GM04504 (cell line): ENCODE measurements at places on chromosomes 1 and 21.

GRCh38 chr1:235657269-235657668 is 7.7 kb upstream of the GNG4 start:
- no peak for DNase-seq

DNA sequence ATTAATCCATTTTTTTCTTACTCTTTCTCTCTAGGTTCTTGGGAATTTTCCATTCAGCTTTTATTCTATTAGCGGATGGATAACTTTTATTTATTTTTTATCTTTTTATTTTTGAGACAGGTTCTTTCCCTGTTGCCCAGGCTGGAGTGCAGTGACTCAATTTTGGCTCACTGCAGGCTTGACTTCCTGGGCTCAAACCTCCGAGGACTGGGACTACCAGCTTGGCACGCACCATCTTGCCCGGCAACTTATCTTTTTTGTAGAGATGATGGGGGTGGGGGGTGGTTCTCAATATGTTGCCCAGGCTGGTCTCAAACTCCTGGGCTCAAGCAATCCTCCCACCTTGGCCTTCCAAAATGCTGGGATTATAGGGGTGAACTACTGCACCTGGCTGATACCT is 36.1 kb upstream of the CHIT1 start:
- no peak for DNase-seq

- DNase-seq, result no peak
Measured at GRCh38 chr1:110070671-110071242, at the start of gene ALX3. ALX3 (minus strand) TSS chr1:110070672; CDS start chr1:110070612, 60 bp downstream.

DNA sequence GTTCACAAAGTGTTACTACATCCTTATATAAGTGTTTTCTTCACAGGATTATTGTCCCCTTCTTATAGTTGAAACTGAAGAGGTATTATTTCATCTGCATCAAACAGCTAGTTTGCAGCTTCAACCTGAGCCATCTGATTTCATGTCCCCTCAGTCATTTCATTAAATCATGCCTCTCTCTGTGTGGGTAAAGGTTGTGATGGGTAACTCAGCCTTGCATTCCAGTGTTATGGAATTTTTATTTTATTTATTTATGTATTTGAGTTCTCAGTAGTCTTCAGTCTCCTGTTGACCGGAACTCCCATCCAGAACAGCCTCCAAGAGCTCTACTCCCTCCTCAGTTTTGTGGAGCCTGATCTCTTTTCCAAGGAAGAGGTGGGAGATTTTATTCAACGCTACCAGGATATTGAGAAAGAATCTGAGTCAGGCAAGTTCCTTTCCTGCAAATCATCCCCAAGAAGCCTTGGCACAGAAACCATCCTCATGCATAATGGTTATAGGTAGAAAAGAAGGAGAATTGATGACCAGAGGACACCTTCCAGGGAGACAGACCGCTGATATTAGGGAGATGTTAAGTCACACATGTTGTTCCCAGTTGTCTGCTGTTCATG is 21.8 kb downstream of the CHD1L start:
- DNase-seq, result no peak

DNA sequence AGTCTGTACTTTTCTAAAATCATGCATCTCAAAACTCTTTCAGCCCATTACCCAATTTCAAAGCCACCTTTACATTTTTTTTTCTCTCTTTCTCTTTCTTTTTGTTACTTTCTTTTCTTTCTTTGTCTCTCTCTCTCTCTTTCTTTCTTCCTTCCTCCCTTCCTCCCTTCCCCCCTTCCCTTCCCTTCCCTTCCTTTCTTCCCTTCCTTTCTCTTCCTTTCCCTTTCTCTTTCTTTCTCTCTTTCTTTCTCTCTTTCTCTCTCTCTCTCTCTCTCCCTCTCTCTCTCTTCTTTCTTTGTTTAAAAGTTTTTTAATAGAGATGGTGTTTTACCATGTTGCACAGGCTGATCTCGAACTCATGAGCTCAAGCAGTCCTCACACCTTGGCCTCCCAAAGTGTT is 11.5 kb downstream of the ZMYM4 start:
- no peak for DNase-seq

DNA sequence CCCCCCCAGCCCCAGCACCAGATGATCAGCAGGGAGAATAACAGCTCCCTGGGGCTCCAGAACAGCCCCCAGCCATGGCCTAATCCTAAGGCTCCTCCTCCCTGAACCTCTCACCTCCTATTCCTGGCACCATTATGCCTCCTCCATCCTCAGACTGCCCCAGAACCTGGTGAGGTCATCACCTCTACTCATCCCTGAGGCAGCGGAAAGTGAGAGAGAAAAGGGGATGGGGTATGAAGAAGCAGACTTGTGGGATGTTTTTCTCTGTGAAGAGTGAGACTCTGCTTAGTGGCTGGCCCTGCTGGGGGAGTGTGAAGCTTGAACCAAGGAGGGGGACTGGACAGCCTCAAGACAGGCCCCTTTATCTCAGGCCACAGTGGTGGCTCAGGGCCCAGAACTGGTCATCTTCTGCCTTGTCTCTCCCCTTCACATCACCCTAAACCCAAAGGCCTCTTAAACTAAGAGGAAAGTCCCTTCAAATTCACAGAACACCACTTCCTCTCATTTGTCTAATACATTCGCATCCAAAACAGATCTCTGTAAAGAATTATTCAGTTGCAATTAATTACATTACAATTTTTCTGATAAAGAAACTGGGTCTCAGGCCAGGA is 2.2 kb upstream of the PPM1J start:
- DNase-seq, result no peak

DNA sequence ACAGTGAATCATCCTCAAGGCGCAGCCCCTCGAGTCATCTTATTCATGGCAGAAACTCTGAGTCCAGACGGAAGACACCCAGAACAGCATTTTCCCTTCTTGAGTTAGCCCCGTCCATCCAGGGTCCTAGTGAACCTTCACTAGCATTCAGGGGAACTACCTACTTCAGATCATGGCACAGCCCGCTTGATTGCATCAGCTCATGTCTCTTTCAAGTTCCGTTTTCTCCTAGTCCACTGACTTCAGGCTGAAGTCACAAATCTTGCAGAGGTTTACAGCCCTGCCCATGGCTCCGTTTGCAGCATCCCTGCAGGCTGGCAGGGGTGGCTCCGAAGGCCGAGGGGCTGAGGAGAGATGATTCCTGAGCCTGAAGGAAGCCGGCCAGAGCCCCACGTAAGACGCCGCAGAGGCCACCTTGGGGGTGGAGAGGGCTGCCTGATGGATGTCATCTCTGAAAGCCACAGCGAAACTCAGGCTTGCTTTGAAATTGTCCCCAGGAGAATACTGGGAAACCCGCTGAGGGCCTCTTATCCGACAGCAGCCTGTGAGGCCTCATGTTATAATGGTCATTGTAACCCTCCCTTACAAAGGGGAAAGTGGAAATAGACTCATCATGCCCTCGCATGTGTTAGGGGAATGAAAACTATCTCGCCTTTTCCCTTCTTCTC is 310.2 kb upstream of the AJAP1 start:
- no peak for DNase-seq

- peak; percentile 61 for DNase-seq
Measured at GRCh38 chr1:224635356-224635755, 19.2 kb downstream of the CNIH3 start.

DNA sequence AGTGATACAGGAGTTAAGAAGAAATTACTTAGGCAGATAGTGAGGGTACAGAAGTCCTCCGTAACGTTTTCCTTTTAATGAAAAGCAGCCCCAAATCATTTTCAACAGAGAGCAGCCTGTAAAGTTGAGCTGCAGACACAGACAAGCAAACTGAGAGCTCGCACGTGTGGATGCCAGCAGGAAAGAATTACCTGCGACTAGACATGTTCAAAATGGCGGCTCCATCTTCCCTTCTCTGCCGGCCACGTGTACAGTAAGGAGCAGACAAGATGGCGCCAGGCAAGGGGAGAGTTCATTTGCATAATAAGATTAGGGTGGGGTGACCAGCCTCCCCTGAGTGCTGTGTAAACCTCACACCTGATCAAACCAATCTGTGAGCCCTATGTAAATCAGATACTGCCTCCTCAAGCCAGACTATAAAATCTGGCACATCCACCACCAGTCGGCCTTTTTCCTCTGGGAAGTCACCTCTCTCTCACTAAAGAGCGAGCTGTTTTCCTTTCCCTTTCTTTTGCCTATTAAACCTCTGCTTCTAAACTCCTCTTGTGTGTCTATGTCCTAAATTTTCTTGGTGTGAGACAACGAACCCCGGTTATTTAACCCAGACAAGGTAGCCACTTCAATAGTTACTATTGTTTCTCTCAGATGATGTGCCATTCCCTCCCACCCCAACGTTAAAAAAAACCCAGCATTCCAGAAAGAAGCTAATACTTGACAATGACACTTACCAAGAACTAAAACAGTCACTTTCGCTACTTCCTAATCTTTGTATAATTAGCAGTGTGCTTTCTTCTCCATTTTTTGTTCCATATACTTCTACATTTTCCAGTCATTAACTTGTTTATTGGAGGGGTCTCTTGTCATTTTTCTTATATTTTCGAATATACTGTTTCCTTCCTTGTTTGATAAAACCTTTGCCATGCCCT is 27.4 kb downstream of the DUSP10 start:
- DNase-seq, result no peak

DNA sequence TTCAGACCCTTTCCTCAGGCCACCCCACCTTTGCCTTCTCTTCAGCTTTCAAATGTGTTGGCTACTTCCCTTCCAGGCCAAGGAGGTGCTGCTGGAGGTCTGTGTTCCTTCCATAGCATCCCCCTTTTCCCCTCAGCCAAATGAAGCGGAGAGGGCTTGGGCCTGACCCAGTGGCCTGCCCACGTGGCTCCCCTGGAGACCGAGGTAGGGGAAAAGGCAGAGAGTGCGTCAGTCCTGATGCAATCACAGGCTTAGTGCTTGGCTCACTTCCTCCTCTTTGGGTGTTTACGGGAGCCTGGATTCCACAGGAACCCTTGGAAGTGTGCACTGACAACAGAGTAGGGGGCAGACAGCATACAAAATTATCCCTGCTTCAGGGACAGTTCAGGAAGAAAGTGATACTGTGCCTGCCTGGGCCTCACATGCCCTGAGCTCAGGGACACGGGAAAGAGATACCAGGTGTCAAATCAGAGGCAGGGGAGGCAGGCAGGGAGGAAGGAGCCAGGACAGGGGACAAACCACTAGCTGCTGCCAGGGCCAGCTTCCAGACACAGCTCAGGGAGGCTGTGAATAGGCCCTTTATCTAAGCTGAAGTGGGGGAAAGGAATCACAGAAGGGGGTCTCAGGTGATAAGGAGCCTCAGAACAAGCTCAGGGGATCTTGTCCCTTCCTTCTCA is 16.6 kb upstream of the PTP4A2 start:
- peak; percentile 95 for DNase-seq

DNA sequence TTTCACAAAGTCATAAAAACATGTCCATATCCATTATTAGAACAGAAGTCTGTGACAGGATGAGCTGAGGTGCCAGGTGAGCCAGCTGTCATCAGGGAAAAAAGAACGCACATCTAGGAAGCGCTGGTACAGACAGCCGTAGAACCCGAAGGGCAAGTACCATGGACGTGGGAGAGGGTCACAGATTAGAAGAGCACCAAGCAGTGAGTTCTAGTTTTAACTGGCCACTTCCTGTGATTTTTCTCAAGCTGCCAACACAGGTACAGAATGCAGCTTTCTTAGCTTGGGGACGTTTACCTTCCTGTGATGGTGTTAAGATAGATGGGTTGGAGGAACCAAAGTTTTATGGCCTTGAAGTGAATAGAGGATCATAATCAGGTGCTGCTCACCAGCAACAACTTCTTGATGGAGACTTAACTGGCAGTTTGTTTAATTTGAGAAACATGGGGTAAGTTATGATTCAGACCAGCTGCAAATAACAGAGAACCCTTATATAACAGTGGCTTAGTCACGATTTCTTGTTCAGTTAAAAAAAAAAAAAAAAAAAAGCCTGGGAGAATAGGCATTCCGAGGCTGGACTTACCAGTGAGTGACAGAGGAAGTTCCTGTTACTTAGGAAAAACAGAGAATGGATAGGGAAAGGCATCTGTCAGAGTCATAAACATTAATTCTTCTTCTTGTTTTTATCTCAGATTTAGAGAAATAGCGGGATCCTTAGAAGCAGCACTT is 30.9 kb downstream of the AGT start:
- DNase-seq, result peak; percentile 43

DNA sequence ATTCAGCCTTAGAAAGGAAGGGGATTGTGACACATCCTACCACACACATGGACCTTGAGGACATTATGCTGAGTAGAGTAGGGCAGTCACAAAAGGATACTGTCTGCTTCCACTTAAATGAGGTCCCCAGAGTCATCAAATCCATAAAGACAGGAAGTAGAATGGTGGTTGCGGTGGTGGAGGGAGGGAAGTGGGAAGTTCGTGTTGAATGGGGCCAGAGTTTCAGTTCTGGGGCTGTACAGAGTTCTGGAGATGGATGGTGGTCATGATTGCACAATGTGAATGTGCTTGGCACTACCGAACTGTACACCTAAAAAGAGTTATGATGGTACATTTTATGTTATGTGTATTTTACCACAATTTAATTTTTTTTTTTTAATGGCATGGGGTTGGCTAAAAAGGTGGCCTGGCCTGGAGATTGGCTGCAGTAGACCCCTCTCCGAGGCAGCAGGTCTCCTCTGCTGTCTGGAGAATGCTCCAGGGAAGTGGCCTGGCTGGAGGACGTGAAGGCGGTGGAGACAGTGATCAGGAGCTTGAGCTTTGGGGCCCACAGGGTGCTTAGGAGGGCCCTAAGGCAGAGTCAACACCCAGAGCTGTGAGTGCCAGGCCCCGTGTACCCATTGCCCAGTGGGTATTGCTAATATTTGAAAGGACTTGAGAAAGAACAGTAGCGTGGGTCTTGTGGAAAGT is 30.4 kb downstream of the IFNGR2 start:
- DNase-seq, result no peak

DNA sequence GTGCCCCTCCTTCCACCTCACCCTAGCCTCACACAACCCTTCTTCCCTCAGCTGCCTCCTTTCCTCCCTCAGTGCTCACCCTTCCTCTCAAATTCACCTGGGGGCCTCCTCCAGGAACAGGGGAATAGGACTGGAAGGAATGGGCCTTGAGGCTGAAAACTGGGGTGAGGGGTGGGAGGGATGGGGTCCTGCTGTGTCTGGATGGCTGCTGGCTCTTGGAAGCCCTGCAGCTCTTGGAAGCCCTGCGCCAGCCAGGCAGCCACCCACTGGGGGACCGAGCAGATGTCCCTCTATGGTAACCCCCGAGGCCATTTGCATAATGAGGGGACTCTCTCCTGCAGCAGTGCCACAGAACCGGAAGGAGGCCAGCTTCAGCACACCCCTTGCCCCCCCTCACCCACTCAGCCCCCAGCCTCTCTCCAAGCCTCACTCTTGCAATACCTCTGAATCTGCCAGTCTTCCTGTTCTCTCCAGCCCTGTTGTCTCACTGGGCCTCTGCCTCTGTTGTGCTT is 85.2 kb downstream of the KIRREL1 start:
- no peak for DNase-seq

GRCh38 chr1:86862920-86863319 is 51.0 kb downstream of the SELENOF start:
- DNase-seq, result no peak
